Nephron progenitor cell (in vitro differentiated cells): ENCODE measurements at places on chromosomes 5 and 9.
A peak's percentile ranks its signal among the peaks of the same experiment; 100 is the strongest.

DNA sequence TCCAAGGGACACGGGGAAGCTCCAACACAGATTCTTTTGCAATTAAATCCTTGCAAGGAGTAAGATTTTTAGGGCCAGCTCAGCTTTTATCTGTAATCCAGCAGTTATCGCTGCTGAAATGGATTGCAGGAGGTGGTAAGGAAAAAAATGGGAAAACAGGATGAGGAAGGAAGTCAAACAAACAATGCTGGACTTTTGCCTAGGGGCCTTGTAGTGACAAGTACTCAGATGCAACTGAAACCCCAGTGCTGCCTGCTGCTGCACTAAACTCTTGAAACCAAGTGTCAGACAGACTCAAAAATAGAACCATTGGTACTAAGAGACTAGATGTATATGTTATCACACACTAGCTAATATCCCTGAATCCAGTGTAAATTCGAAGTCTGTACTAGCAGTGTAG is 309.2 kb downstream of the CTNND2 start:
- peaks cover 13% of the 10 kb centered on the region for H3K4me1 ChIP-seq
- H3K36me3 ChIP-seq = no peaks in the 10 kb centered on the region
- no peak overlapping the region for H3K27ac ChIP-seq
- DNase-seq = no peak
- peaks cover 6% of the 10 kb centered on the region for H3K27me3 ChIP-seq

DNA sequence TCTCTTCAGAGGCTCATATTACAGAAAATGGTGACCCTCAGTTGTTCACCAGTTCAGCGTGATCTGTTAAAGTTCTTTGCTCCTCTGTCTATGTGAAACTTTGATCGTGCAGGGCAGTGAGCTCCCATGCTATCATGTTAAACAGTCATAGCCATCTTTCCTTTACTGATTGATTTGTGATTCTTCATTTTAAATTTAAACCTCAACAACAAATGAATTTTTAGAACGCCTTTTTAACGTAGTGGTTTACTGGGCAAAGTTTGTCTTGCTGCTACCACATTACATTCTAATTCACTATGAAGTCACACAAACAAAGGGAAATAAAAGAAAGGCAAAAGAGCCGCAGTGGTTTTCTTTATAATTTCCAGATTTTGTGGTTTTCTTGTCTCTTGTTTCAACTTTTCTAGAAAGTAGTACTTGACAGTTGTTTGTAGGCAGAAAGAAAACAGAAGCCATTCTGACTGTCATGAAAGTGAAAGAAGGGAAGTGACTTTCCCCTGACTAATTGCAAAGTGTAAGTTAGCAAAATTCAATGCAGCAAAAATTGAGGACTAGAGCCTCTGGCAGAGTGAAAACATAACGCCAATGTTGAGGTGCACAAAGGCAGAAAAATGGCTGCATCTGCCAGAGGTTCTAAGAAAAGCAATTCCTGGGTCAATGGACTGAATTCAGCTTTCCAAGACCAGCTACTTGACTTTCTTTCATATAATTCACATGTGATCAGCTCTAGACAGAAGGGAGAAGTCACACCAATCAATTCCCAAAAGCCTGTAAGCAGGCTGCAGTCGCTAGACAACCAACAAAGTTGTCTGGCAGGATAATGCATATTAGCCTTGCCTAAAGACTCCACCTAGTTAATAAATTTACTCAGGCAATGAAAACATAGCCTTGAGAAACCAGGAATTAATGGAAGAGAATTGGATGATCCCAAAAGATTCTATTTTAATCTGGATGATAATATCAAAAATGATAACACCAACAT is 7.1 kb upstream of the IFNA6 start:
- H3K27me3 ChIP-seq = peaks cover 4% of the 10 kb centered on the region
- peaks cover 6% of the 10 kb centered on the region for H3K36me3 ChIP-seq
- peaks cover 15% of the 10 kb centered on the region for H3K4me1 ChIP-seq
- no peak overlapping the region for H3K4me3 ChIP-seq
- H3K27ac ChIP-seq = peak overlapping the region; percentile 84

DNA sequence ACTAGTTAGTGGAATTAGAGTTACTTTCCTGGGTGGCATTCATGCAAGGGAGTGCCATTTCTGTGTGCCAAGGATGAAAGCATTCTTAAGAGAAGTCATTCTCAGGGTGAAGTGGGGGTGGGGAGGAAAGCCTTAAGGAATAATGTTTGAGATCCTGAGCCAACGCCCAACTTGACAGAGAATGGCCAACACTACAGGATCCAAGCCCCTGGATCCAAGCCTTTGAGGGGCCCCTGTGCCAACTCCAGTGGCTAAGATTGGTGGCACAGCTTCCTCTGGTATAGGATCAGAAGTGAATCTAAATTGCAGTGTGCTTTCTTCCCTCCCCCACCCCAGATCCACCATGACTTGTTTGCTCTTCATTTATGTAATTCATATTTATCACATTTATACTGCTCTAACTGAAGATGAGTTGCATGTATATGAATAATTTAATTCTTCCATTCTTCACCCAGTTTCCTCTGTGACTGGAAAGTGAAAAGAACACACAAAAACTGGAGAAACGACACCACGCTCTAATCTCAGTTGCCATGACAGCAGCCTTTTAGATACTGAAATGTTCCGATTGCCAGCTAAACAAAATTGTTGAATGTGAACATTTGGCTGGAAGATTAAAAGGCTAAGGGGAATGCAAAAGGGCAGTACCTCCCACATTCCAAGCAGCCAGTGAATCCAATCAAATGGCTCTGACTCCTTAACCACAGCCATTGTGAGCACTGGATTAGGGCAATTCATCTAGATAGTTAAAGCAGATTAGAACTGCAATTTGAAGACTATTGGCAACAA is 4.5 kb downstream of the ZNF608 start:
- no peaks in the 10 kb centered on the region for H3K4me1 ChIP-seq
- no peak for DNase-seq
- H3K27me3 ChIP-seq = no peaks in the 10 kb centered on the region
- H3K4me3 ChIP-seq = no peak overlapping the region
- no peak overlapping the region for H3K27ac ChIP-seq
- H3K36me3 ChIP-seq = no peaks in the 10 kb centered on the region

GRCh38 chr9:78562021-78562420 is 265.1 kb downstream of the PSAT1 start:
- H3K36me3 ChIP-seq = peaks cover 4% of the 10 kb centered on the region
- DNase-seq = no peak
- peaks cover 7% of the 10 kb centered on the region for H3K27me3 ChIP-seq
- H3K4me3 ChIP-seq = no peak overlapping the region
- no peak overlapping the region for H3K27ac ChIP-seq

GRCh38 chr9:7192266-7192665 is 434.5 kb downstream of the KDM4C start:
- no peak overlapping the region for H3K4me3 ChIP-seq
- DNase-seq = no peak
- H3K4me1 ChIP-seq = peaks cover 17% of the 10 kb centered on the region
- peaks cover 19% of the 10 kb centered on the region for H3K36me3 ChIP-seq
- H3K27me3 ChIP-seq = peaks cover 2% of the 10 kb centered on the region

- no peaks in the 10 kb centered on the region for H3K36me3 ChIP-seq
- peak; percentile 40 for DNase-seq
- peak overlapping the region; percentile 81 for H3K4me3 ChIP-seq
- peaks cover 18% of the 10 kb centered on the region for H3K27me3 ChIP-seq
- H3K4me1 ChIP-seq = peaks cover 83% of the 10 kb centered on the region
These were observed 83.8 kb downstream of the DAB2IP start for GRCh38 chr9:121735065-121735792.

- H3K36me3 ChIP-seq = no peaks in the 10 kb centered on the region
- H3K4me3 ChIP-seq = no peak overlapping the region
- DNase-seq = no peak
These were observed 140.7 kb upstream of the RANBP3L start for GRCh38 chr5:36442352-36442751.

- no peaks in the 10 kb centered on the region for H3K27me3 ChIP-seq
- no peak for DNase-seq
- no peak overlapping the region for H3K27ac ChIP-seq
- H3K4me3 ChIP-seq = no peak overlapping the region
- H3K4me1 ChIP-seq = no peaks in the 10 kb centered on the region
These were observed 30.5 kb upstream of the ERBIN start for GRCh38 chr5:65895891-65896290.

DNA sequence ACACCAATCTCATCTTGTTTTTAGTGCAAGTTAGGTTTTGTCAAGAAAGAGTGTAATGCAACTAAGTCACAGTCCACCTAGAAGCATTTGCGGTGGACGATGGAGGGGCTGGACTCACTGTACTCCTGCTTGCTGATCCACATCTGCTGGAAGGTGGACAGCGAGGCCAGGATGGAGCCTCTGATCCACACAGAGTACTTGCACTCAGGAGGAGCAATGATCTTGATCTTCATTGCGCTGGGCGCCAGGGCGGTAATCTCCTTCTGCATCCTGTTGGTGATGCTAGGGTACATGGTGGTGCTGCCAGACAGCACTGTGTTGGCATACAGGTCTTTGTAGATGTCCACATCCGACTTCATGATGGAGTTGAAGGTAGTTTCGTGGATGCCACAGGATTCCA is 20.2 kb upstream of the SPZ1 start:
- H3K27ac ChIP-seq = no peak overlapping the region
- no peak for DNase-seq
- peaks cover 5% of the 10 kb centered on the region for H3K36me3 ChIP-seq

DNA sequence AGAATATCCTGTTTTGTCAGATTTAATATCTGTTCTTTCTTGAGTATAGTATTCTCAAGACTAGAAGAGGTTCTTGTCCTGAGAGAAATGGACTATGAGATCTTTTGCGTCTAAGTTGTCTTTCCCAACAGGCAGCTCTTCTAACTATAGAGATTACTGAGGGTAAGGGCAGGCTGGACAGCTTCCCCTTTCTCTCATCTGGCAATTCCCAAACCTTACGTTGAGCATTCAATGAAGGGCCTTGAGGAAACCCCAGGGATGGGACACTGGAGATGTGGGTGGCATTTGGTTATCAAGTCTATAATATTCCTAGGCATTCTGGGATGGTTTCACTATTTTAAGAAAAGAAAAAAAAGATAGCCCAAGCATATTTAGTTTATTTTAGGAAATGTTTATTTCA is 28.0 kb upstream of the C5orf47 start:
- peaks cover 29% of the 10 kb centered on the region for H3K4me1 ChIP-seq
- no peak for DNase-seq
- no peaks in the 10 kb centered on the region for H3K27me3 ChIP-seq
- no peak overlapping the region for H3K27ac ChIP-seq

GRCh38 chr5:157269761-157270272 is 3.9 kb downstream of the CYFIP2 start:
- no peak for DNase-seq
- no peak overlapping the region for H3K4me3 ChIP-seq
- H3K27me3 ChIP-seq = peaks cover 30% of the 10 kb centered on the region
- no peak overlapping the region for H3K27ac ChIP-seq
- no peaks in the 10 kb centered on the region for H3K36me3 ChIP-seq
- H3K4me1 ChIP-seq = peaks cover 23% of the 10 kb centered on the region

- H3K27ac ChIP-seq = no peak overlapping the region
- no peaks in the 10 kb centered on the region for H3K36me3 ChIP-seq
- peaks cover 2% of the 10 kb centered on the region for H3K4me1 ChIP-seq
These were observed 71.0 kb upstream of the ASS1 start for GRCh38 chr9:130373679-130374325.

DNA sequence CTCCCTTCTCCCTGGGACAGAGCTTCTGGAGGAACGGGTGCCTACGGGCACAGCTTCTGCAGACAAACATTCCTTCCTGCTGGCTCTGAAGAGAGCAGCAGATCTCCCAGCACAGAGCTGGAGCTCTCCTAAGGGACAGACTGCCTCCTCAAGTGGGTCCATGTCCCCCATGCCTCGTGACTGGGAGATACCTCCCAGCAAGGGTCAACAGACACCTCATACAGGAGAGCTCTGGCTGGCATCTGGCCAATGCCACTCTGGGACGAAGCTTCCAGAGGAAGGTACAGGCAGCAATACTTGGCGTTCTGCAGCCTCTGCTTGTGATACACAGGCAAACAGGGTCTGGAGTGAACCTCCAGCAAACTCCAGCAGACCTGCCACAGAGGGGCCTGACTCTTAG is 227.9 kb downstream of the SPATA31D1 start:
- no peak overlapping the region for H3K4me3 ChIP-seq
- no peak for DNase-seq
- no peaks in the 10 kb centered on the region for H3K4me1 ChIP-seq
- peaks cover 4% of the 10 kb centered on the region for H3K27me3 ChIP-seq
- H3K27ac ChIP-seq = no peak overlapping the region

DNA sequence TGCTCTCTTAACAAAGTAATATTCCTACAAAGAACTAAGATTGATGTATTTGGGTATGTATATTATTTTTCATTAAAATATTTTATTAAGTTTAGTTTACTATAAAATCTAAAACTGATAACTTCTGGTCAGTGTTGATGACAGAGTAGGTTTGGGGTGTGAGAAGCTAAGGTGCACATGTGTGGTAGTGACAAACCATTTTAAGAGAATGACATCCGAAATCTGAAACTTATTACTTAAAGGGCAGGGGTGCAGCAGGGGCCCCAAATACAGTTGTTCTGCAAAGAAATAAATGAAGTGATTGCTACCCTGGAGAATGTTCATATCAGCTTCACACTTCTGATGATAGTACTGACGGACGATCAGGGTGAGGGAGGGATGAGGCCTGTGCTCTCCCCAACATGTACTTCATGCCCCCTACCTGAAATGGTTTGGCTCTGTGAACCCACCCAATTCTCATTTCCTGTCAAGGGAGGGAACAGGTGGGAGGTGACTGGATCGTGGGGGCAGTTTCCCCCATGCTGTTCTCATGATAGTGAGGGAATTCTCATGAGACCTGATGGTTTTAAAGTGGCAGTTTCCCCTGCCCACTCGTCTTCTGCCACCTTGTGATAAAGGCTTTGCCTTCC is 125.3 kb upstream of the RFX3 start:
- H3K4me1 ChIP-seq = peaks cover 19% of the 10 kb centered on the region
- H3K27ac ChIP-seq = no peak overlapping the region
- H3K36me3 ChIP-seq = no peaks in the 10 kb centered on the region
- no peak for DNase-seq
- no peak overlapping the region for H3K4me3 ChIP-seq

DNA sequence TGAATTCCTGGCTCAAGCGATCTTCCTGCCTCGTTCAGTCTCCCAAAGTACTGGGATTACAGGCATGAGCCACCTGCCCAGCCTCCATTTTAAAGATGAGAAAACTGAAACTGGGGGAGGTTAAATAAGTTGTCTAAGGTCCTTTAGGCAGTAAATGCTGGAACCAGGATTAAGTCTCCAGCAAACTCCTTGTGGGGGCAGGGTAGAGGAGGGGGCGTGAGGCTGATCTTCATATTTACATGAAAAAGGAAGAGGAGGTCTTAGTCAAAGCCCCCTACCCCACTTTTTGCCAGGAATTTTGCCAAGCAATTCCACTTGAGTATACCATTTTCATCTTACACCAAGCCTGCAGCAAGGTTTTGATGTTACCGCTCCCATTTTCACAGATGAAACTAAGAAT is 76.6 kb upstream of the NR4A3 start:
- DNase-seq = no peak
- no peaks in the 10 kb centered on the region for H3K4me1 ChIP-seq
- no peak overlapping the region for H3K4me3 ChIP-seq
- peaks cover 11% of the 10 kb centered on the region for H3K27me3 ChIP-seq
- no peaks in the 10 kb centered on the region for H3K36me3 ChIP-seq

GRCh38 chr9:129595311-129595741 is 25.6 kb downstream of the C9orf50 start:
- no peak for DNase-seq
- no peaks in the 10 kb centered on the region for H3K36me3 ChIP-seq
- peaks cover 83% of the 10 kb centered on the region for H3K4me1 ChIP-seq
- H3K27ac ChIP-seq = peak overlapping the region; percentile 4
- H3K27me3 ChIP-seq = peaks cover 6% of the 10 kb centered on the region

- H3K27me3 ChIP-seq = no peaks in the 10 kb centered on the region
- H3K4me3 ChIP-seq = no peak overlapping the region
- H3K4me1 ChIP-seq = peaks cover 28% of the 10 kb centered on the region
- no peaks in the 10 kb centered on the region for H3K36me3 ChIP-seq
- DNase-seq = no peak
These were observed 205.6 kb upstream of the MPDZ start for GRCh38 chr9:13485068-13485596.
